ENCODE measurements at places on chromosomes 6 and 20.
A peak's percentile ranks its signal among the peaks of the same experiment; 100 is the strongest.

DNA sequence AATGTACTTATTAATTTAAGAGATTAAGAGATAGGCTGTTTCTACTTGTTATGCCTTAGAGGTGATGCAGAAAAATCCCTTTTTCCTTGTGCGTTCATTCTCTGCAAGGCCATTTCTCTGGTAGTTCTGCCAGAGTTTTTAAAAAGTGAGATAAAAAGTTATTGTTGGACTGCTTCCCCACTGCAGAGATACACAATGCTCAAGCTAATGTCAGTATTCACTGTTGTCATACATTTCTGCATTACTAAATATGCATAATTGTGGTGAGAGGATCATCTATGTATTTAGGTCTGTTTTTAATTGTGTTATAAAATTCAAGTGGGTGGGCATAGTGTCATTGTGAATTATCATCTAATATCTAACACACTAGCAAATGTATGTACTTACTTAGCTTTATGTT is 600.4 kb downstream of the HTR1B start:
- DNase-seq, result no peak

DNA sequence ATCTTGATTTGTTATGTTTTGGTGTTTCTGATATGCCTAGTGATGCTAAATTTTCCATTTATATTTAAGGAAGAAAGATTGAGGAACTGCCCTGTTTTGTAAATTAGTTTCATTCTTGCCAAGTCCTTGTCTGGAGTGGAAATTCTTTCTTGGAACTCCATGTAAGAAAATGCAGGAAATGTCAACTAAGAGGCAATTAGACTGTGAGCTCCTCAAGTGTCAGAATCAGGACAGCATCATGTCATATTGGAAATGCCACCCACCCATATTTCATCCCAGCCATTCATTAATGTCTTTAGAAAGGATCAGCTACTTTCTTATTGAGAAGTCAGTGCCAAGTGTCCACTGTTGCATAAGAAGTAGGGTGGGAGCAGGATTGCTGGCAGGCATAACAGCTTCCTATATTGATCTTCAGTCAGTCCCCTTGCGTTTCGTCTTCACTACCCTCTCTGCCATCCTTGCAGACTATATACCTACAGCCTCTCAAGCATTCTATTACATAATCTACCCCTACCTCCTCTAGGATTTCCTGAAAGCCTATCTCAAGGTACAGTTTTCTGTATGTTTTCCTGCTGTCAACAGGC is 42.4 kb downstream of the HAO1 start:
- no peak for DNase-seq

DNA sequence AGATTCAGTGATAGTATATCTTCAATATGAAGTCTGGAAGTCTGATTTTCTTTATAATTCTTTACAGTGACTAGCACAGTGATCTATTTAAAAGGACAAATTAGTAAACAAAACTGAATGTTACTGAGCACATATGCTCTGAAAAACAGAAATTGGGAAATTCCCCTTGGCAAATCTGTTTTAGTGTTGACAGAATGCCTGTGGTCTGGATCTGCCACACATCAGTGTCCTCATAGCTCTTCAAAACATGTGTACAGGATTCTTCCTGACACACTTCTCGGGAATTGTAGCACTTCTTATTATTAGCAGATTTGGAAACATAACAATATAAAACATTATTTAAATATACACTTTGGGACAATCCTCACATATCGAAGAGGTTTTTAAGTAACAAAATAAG is 354.3 kb downstream of the COL12A1 start:
- DNase-seq, result no peak

DNA sequence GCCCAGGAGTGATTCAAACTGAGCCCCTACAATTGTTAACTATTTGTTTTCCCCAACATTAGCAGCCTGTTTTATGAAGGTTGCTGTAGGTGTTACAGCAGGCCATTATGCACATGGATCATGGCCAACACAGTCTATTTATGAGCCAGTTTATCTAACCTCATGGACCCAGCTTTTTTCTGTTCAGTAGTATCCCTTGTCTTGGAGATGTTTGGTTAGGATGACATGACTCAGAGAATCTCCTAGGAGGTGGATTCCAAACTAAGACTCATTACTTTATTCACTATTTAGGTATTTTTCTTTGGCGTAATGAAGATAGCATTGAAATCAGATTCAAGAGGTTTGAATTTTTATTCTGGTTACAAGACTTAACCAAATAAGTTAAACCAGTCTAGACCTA is 62.8 kb upstream of the TFB1M start:
- no peak for DNase-seq

DNA sequence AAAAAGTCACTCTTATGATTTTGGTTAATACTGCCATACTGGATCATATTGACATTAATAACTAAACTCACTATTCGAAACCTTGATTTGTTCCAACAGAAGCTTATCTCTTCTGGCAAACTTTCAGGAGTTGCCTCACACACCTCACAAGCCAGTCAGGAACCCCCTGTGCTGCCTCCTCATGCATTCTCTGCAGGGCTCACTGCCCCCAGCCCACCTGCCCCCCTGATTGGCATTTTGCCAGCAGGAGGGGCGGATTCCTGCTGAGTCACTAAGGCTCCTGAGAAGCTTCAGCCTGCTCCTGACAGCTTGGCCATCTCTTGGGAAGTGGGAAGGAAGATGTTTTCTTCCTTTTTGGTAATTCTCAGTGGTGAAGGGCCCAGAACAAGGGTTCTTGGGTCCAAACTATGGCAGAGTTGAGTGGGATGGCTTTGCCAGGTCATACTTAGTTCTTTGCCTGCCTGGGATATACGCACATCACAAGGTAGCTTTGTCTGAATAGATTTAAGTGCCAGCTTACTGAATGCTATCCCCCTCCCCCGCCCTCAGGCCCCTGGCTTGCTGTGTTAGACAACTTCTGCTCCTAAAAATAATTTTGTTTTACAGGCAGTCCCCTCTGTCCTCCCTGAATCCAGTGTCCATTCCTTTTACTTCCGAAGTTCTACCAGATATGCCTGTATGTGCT is 31.4 kb downstream of the SLC35F1 start:
- DNase-seq, result no peak

DNA sequence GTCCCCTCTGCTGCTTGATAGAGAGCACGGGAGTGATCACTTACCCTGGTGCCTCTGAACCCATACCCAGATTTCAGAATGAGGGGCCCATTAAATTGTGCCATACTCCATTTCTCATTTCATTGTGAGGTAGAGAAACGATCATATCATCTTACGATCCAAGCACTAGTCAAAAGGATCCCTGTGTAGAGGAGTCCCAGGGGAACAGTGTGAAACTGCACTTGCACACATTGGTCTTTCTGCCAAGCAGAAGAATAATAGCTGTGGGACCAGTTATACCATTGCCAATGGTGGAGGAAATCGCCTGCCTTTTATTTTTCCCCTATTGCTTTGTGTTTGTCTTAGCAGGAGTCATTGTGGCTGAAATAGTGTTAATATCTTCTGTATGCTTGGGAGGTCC is 161.9 kb downstream of the FARS2 start:
- no peak for DNase-seq

DNA sequence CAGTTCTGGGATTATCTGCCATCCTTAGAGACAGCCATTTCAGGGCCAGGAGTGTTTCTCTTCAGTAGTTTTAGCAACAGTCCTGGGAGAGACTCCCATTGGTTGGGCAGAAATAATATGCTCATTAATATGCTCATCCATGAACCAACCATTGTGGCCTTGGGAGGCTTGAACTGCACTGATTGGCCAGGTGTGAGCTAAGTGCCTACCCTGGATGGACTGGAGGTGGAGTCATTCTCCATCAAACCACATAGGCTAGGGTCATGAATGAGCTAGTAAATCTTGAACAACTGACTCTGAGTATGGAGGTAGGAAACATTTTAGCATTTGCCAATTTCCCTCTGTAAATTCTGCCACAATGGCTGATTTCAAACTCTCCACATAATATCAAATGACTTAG is 70.2 kb upstream of the ZFP64 start:
- DNase-seq, result no peak

- no peak for DNase-seq
These were observed 40.2 kb downstream of the PPP1R3G start for GRCh38 chr6:5125152-5126006.

GRCh38 chr6:9999796-10000195 is 415.1 kb downstream of the TFAP2A start:
- DNase-seq, result no peak

DNA sequence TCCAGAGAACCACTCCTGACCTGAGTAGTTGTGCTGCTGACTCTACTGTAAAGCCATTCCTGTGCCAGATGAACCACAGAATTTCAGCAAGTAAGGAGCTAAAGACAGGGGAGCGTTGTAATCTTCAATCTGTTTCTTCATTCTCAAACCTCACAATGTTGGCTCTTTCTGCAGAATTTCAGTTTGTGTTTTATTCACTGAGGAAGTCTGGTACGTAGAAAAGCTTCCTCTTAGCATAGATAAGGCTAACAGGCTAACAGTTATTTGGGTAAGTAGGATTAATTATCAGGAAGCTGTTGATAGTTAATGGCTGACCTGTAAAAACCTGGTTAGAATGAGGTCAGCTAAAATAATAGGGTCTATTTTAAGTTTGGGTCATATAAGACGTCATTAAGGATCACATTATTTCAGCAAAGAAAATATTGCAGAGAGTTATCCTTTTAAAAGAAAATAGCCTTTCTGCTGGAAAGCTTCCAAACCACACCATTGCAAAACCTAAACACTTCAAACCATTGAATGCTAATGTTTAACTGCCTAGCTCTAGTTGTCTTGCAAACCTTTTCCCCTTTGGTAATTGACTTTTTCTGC is 14.1 kb upstream of the TENT5A start:
- DNase-seq, result no peak

- DNase-seq, result no peak
These were observed 78.0 kb upstream of the SMIM8 start for GRCh38 chr6:87244380-87244779.

GRCh38 chr6:169638388-169638787 is 63.4 kb downstream of the WDR27 start:
- no peak for DNase-seq

DNA sequence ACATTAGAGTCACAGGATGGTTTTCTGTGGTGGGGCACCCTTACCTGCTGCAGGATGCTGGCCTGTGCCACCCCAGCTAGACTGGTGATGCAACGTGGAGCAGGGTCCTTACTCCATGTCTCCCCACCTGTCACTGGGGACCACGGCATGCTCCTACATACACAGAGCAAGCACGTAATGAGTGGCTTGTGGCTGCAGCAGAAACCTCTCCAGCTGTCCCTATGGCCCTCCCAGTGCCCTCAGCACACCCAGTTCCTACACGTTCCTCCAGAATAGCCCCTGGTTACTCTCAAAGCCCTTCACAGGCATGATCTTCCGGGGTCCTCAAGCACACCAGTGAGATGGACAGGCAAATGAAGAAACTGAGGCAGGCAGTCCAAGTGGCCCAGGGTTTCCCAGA is 3.2 kb upstream of the LSM14B start:
- no peak for DNase-seq

- no peak for DNase-seq
These were observed 4.2 kb downstream of the RAMACL start for GRCh38 chr6:166582258-166582657.

GRCh38 chr6:69370763-69371162 is 426.0 kb downstream of the LMBRD1 start:
- DNase-seq, result no peak

GRCh38 chr20:43909211-43909610 is 5.4 kb upstream of the TOX2 start:
- no peak for DNase-seq

GRCh38 chr6:117269638-117270054 is 4.3 kb downstream of the VGLL2 start:
- no peak for DNase-seq

GRCh38 chr6:101224751-101225150 is 168.8 kb upstream of the GRIK2 start:
- no peak for DNase-seq

- no peak for DNase-seq
These were observed 4.5 kb upstream of the ENTPD6 start for GRCh38 chr20:25191051-25191450.

DNA sequence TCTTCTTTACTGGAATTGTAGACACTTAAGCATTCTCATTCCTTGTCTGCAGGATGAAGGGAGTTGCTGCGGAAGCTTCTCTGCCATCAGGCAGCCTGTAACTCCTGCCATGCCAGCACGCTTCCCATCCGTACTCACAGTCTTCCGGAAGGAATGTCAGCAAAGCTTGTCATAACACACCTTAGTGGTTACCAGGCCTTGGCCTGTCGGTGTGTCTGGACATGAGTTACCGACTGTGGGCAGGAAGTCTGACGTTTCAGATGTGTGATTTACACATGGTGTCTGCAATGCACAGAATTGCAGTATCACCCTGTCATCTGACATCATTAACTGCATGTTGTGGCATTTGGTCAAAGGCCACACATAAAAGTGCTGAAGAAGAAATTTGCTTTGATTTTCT is 102.2 kb downstream of the SLC24A3 start:
- DNase-seq, result no peak

- no peak for DNase-seq
These were observed 7.3 kb downstream of the SIM1 start for GRCh38 chr6:100457311-100457990.

DNA sequence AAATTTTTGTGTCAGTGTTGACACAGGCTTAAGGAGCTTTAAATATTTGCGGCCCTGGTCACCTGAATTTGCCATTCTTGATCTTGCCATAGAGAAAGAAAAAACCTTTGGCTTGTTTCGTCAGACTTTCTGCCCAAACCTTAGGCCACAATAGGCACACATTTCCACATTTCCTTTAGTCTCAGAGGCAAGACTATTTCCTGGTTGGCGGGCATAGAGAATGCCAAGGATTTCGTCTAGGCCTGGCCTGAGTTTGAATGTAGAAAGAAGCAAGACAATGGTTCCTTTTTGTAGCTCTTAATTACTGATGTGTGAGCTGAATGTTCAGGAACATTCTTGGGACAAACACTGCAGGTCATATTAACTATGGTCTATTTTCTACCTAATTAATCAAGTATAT is 108.1 kb downstream of the TRMT11 start:
- DNase-seq, result no peak

GRCh38 chr6:102474041-102474807 is 1080.7 kb downstream of the GRIK2 start:
- DNase-seq, result no peak

DNA sequence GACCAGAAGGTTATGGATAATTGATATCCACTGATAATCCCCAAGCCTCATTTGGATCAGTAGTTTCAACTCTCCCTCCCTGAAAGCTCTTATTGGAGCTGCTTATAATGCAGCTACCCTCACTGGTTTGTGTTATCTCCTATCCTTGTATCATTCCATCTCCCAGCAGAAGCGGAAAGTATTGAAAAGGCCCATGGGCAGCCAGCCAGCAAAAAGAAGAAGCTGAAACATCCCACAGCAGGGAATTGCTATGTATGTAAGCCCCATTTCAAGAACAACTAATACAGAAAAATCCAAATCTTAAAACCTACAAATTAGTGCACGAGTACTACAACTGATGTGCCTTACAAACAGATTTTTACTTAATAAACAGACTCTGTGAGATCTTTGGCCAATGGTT is 269.0 kb upstream of the ECI2 start:
- DNase-seq, result no peak

GRCh38 chr6:52389626-52390360 is 27.8 kb downstream of the PAQR8 start:
- DNase-seq, result peak; percentile 44

DNA sequence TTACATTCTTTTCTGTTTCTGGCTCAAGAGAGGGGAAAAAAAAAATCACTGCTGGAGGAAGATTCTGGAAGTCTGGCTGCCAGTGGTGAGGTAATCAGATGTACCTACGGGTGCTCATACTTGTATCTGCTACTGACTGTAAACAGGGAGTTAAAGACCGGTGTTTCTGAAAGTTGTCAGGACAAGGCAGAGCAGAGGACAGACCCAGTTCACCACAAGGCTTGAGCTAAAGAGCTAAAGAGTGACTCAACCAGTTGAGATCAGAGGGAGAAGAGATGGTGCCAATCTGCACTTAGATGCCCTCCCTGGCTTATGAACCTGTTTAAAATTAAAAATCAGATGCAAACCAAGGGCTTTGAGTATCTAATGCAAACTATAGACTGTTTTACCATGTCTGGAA is 55.4 kb downstream of the CEP162 start:
- no peak for DNase-seq

Measured in midbrain (tissue), 1 donor.